HepG2 (cell line): ENCODE measurements at places on chromosomes 11 and 22. TPM values are rescaled to one million over a fixed set of nuclear protein-coding genes. Genes with fewer than 3 reads are reported as not detected.

DNA sequence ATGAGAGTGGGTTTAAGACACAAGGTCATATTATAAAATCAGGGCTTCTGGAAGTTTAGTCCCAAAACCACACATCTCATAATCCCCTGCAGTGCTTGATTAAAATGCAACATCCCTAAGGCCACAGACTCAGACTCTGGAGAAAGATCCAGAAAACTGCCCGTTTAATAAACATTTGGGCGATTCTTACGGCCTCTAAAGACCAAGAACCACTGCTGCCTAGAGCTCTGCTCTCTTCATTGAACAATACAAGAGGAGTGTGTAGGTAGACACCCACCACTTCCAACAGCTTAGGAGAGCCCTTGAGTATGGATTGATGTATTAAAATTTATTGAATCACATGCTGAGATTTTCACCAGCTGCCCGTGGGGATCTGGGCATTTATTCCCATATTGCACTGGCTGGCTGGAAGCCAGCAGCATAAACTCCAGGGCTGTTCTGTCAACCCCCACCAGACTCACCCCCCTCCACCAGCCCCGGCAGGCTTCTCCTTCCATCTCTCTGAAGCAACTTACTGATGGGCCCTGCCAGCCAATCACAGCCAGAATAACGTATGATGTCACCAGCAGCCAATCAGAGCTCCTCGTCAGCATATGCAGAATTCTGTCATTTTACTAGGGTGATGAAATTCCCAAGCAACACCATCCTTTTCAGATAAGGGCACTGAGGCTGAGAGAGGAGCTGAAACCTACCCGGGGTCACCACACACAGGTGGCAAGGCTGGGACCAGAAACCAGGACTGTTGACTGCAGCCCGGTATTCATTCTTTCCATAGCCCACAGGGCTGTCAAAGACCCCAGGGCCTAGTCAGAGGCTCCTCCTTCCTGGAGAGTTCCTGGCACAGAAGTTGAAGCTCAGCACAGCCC is 749 bp upstream of the BEST1 start:
- peak; percentile 54 for DNase-seq

GRCh38 chr11:92907671-92908070 is 61.8 kb upstream of the MTNR1B start:
- DNase-seq = no peak

GRCh38 chr11:68206211-68206610 is 6.9 kb downstream of the KMT5B start:
- DNase-seq = peak; percentile 74

DNA sequence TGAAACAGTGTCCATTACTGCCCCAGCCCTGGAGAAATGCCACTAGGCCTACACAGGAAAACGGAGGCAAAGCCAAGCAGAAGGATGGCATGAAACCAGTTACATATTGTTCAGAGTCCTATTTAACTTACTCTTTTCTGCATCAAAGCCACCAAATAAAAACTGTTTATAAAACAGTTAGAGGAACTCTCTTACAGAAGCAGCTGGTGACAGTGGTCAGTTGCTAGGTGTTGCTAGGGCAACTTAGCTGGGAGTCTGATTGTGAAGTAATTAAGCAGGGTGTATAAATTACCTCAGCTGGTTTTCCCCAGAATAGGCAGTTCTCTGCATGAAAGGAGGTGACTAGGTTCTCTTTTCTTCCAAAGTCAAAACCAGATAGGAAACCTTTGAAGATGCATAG is 115.6 kb upstream of the ZBED5 start:
- no peak for DNase-seq

- DNase-seq = no peak
These were observed 53.1 kb upstream of the SEPTIN5 start for GRCh38 chr22:19661156-19661555.

- DNase-seq = no peak
These were observed 170.8 kb upstream of the C11orf87 start for GRCh38 chr11:109251230-109251629.

DNA sequence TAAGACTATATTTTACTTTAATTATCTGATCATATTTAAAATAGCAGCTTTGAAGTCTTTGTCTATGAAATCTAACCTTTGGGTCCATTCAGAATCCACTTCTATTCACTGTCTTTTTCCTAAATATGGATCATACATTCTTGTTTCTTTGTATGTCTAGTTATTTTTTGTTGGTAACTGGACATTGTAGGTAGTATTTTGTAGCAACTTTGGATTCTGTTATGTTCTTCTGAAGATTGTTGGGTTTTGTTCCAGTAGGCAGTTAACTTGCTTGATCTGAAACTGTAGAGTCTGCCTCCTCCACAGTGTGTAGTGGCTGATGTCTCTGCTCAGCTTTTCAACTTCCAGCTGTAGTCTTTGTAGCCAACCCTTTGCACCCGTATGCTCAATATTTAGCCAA is 37.5 kb upstream of the GAL start:
- DNase-seq = no peak

DNA sequence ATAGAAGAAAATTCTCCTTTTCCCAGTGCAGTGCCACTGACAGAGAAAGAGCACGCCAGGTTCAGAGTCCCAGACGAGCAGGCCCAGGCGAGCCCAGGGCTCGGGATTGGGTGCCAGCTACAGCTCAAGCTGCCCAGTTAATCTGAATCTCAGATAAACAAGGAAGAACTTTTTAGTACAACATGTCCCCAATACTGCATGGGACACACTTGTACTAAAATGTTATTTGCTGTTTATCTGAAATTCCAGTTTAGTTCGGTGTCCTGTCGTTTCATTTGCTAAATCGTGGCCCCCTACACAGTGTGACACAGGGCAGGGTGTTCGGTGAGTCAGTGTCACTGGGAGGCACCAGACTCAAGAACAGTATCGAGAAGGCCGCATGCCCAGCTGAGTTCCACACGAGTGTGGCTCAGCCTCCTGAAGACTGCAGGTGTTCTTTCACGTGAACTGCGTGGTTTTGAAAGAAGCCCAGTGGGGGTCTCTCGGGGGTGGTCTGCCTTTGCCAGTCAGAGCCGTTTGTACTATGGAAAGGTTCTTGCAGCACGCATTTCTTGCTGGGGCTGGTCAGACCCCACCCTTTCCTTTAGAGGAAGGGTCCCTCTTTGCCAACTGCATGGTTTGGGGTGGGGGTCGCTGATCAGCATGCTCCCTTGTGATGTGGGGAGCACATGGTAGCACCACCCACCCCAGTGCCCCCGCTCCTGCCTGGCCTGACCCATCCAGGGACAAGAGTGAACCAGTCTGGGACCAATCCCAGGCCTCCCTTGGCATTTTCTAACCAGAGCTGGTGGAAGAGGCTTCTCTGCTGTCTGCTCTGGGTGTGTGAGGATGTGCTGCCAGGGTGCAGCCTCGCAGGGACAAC is 115.6 kb upstream of the B3GAT1 start:
- DNase-seq = no peak

GRCh38 chr22:39806109-39806508 is 87.5 kb downstream of the ENTHD1 start:
- no peak for DNase-seq

GRCh38 chr11:120816711-120817110 is 207.2 kb upstream of the TBCEL start:
- DNase-seq = no peak

DNA sequence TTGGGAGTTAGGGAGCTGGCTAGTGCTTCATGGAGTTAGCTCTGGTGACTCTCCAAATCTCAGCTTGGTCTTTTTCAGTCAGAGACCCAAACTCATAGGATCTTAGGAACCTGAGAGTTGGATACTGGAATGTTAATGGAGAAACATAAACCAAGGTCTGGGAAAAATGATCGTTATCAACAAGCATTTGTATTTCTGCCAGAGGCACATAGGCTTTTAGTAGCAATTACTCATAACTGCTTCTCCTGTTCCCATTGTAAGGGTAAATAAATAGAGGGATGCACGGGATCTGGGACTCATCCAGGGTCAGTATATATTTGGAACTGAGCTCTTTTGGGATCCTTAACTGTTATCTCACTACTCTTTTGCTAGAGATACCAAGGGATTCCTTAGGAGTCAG is 4.8 kb downstream of the BARX2 start:
- DNase-seq = no peak

- DNase-seq = no peak
These were observed 111.4 kb upstream of the GRAMD1B start for GRCh38 chr11:123318623-123319022.

GRCh38 chr11:83990160-83990733 is 704.1 kb upstream of the CCDC90B start:
- DNase-seq = no peak

DNA sequence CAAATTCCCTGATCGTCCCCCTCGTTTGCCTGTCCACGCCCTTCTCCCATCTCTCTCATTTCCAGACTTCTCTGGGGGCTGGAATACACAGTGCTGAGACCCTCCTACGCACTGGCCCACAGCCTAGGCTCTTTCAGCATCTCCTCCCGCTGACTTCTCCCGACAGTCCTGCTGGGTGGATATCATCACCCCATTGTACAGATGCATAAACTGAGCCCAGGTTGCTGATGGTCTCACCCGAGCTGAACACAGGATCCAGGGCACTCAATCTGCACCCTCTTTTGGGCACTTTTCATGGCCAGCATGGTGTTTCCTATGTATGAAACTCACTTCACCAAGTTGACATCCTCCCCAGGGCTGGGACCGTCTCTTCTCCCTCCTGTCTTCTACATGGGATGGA is 31.7 kb upstream of the PICK1 start:
- no peak for DNase-seq

DNA sequence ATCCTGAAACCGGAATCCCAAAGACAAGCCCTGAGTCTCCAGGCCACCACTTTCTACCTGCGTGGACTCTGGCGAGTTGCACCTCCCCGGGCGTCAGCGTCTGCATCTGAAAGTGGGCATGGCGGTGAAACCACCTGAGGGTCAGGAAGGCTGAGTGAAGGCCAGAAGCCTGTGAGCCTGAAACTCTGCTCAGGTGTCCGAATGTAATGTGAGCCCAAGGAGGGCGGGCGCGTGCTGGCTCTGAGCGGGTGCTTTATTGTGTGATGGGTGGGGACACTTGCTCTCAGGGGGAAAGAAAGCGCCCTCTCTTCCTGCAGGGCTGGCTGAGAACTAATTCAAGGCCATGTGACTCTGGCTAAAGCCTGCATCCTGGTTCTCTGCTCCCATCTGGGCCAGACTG is 135.6 kb downstream of the ST3GAL4 start:
- no peak for DNase-seq

DNA sequence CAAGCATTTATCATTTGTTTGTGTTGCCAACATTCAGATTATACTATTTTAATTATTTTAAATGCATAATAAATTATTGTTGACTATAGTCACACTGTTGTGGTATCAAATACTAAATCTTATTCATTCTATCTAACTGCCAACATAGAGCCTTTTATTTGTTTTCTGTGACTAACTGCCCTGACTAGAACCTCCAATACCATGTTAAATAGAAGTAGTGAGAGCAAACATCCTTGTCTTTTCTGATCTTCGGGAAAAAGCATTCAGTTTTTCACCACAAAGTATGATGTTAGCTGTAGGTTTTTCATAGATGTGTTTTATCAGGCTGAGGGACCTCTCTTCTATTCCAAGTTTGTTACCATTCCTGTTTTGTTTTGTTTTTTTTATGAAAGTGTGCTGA is 15.2 kb downstream of the TRIM34 start:
- no peak for DNase-seq

GRCh38 chr11:92626624-92627023 is 342.8 kb upstream of the MTNR1B start:
- no peak for DNase-seq

- peak; percentile 21 for DNase-seq
These were observed 29.4 kb upstream of the SLN start for GRCh38 chr11:107741044-107741823.

- DNase-seq = no peak
These were observed 19.4 kb upstream of the NFAM1 start for GRCh38 chr22:42451499-42452145.

GRCh38 chr11:117421041-117421440 is 93.4 kb downstream of the CEP164 start:
- no peak for DNase-seq

DNA sequence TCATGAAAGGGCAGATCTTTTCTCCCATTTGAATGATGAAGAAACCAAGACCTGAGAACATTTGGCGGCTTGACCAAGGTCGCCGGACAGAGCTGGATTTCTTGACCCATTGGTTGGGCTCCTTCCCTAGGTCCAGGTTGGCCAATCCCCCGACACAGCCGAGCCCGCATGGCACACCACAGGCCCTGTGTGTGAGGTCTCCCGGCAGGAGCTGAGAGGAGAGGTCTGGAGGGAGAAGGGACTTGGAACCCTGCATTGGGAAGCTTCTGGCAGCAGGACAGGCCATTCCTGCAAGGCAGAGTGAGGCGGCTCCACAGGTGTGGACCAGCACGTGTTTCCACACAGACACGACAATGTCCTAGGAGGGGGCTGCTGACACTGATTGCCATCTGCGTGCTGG is 98.6 kb upstream of the THY1 start:
- DNase-seq = no peak

DNA sequence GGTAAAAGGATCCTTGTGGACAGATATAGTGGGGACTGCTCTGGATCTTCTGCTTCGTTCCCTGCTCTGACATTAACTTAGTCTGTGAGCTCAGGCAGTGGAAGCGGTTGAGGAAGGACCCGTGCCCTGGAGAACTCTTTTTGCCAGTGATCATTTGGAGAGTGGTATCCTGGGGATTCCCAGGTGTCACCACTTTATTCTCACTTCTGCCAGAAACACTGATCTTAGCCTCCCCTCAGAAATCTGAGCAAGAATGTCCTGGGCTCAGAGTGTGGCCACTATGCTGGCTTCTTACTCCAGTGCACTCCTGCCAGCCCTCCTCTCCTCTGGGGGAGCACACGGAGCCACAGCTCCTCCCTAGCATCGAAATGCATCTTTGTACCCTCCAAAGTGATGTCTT is 7.6 kb upstream of the PHOX2A start:
- no peak for DNase-seq

- no peak for DNase-seq
These were observed 134.4 kb downstream of the CSNK2A3 start for GRCh38 chr11:11218629-11218986.

CYTH4 gene
- total RNA-seq = not detected in 2 replicates

MPEG1 gene
- total RNA-seq = not detected in 2 replicates

TTC36 gene
- total RNA-seq = 0.40 TPM in 1 of 2 replicates, not detected in the other

HBB gene
- not detected in 2 replicates for total RNA-seq

ANO1 gene
- not detected in 2 replicates for total RNA-seq

OR5J2 gene
- not detected in 2 replicates for total RNA-seq

GPHA2 gene
- total RNA-seq = 11.6 and 19.1 TPM in 2 replicates

CARD10 gene
- 28.9 and 35.2 TPM in 2 replicates for total RNA-seq

C1QTNF6 gene
- total RNA-seq = 1.5 and 2.7 TPM in 2 replicates
